ENCODE measurements at places on chromosomes 3 and 15.

GRCh38 chr3:68056556-68056955, 402.1 kb upstream of the SUCLG2 start:
- DNase-seq: no peak

- no peak for DNase-seq
Measured at GRCh38 chr3:157429708-157430107, 6.9 kb upstream of the PTX3 start.

- DNase-seq: no peak
Measured at GRCh38 chr15:96692826-96693225, 362.3 kb downstream of the NR2F2 start.

- DNase-seq: no peak
Measured at GRCh38 chr3:189967254-189967865, 153.3 kb downstream of the P3H2 start.

DNA sequence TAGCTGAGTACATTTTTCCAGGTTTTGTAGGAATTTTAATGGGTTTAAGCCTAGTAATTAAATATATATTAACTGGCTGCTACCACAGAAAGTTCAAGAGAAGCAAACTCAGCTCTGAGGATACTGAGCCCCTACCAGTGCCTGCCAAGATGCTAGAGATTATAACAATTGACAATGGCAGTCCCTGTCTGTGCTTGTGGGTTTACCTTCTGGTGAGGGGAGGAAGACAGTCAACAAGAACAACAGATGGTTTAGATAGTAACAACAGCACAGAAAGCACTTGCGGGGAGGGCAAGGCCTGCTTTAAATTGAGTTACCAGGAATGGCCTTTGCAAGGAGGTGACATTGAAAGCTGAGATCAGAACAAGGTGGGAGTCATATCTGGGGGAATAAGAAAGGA, 56.6 kb upstream of the ARHGEF3 start:
- DNase-seq: no peak

DNA sequence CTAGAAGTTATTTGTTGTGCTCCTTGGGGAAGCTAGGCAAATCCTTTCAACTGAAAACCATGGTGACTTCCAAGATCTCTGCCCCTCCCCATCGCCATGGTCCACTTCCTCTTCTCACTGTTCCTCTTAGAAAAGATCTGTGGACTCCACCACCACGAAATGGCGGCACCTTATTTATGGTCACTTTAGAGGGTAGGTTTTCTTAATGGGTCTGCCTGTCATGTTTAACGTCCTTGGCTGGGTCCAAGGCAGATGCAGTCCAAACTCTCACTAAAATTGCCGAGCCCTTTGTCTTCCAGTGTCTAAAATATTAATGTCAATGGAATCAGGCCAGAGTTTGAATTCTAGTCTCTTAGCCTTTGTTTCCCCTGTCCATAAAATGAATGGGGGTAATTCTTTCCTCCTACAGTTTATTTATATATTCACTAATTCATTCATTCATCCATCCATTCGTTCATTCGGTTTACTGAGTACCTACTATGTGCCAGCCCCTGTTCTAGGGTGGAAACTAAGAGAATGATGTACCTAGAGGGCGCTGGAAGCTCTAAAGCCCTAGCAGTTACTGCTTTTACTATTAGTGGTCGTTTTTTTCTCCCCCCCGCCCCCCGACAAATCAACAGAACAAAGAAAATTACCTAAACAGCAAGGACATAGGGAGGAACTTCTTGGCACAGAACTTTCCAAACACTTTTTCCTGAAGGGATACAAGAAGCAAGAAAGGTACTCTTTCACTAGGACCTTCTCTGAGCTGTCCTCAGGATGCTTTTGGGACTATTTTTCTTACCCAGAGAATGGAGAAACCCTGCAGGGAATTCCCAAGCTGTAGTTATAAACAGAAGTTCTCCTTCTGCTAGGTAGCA, 657 bp downstream of the PATL2 start:
- DNase-seq: no peak

- no peak for DNase-seq
Measured at GRCh38 chr15:34360298-34360697, 6.7 kb downstream of the LPCAT4 start.

DNA sequence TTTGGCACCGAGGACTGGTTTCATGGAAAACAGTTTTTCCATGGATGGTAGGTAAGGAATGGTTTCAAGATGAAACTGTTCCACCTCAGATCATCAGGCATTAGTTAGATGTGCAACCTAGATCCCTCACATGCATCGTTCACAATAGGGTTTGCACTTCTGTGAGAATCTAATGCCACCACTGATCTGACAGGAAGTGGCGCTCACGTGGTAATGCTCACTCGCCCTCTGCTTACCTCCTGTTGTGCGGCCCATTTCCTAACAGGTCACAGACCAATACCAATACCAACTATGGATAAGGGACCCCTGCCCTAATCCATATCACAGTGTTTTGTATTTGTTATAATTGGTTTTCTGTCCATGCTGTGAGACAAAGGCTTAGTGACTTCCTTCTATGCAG, 58.9 kb downstream of the SLMAP start:
- DNase-seq: no peak

All from H9 (cell line).